ENCODE measurements at places on chromosomes 16 and 17.

- DNase-seq, result no peak
Measured at GRCh38 chr16:46427340-46428107, 193.7 kb downstream of the SHCBP1 start.

GRCh38 chr17:61201211-61201610 is 198.4 kb upstream of the TBX2 start:
- no peak for DNase-seq

DNA sequence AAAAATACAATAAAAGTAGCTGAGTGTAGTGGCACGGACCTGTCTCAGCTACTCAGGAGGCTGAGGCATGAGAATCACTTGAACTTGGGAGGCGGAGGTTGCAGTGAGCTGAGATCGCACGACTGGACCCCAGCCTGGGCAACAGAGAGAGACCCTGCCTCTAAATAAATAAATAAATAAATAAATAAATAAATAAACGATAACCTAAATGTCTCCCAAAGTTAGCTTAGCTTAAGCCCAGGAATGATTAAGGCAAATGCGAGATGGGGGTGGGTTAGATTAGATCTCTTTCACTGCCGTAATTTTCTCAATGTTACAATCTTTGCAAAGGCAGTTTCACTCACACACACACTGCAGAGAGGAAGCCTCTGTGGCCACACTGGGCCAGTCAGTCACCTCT is 46.7 kb downstream of the WSB1 start:
- no peak for DNase-seq

- no peak for DNase-seq
Measured at GRCh38 chr17:75181608-75182318, 996 bp downstream of the SUMO2 start.

DNA sequence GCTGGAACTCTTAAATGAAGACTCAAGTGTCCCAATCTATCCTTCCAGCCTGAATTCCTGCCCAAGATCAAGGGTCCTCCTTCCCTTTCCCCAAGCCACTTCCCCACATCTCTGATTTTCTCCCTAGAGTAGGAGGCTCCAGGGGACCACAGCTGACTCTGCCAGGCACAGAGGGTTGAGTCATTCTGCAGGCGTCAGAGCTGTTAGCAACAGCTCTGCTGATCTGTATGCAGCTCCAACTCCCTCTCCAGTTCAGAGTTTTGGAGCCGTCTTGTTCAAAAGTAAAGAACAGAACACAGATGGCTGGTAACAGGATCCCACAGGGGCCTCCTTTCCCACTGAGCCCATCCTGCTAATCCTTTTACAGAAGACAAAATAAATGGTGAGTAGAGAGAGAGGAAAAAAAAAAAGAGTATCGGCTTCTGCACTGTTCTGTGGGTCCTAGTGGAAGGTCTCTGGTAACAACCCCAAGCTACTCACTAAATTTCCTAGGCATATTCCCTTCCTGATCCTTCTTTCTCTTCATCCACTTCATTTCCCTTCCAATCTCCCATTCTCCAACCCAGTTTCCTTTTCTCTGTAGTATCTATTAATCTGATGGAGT is 13.4 kb upstream of the TAOK1 start:
- no peak for DNase-seq

DNA sequence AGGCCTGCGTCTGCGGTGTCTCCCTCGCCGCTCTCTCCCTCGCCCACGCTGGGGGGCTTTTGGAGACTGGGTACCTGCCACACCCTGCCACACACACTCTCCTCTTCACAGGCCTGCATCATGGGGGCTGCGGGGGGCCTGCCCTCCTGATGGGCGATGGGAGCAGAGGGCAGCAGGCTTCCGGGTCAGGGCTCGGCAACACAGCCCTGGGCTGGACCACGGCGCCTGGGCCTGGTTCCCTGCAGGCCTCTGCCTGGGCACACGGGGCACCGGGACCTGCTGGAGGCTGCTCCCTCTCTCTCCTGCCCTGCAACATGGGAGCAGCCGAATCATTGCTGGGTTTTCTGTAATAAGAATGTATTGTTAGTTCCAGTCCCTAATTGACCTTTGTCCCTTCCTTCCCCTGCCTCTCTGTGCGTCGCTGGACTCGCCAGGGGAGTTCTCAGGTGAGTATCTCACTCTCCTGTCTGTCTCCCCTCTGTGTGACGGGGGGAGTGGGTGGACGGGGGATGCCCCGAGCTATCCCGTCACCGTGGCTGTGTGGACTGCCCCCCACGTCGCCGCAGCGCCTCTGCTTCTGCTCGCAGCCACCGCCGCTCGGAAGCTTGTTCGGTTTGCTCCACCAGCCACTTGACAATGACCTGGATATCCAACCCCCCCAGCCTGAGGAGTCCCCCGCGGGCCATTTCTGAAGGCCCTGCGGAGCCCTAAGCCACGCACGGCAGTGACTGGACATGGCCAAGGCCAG is 13.5 kb downstream of the NME3 start:
- no peak for DNase-seq

GRCh38 chr17:73757420-73757819 is 113.2 kb upstream of the SDK2 start:
- DNase-seq, result no peak

DNA sequence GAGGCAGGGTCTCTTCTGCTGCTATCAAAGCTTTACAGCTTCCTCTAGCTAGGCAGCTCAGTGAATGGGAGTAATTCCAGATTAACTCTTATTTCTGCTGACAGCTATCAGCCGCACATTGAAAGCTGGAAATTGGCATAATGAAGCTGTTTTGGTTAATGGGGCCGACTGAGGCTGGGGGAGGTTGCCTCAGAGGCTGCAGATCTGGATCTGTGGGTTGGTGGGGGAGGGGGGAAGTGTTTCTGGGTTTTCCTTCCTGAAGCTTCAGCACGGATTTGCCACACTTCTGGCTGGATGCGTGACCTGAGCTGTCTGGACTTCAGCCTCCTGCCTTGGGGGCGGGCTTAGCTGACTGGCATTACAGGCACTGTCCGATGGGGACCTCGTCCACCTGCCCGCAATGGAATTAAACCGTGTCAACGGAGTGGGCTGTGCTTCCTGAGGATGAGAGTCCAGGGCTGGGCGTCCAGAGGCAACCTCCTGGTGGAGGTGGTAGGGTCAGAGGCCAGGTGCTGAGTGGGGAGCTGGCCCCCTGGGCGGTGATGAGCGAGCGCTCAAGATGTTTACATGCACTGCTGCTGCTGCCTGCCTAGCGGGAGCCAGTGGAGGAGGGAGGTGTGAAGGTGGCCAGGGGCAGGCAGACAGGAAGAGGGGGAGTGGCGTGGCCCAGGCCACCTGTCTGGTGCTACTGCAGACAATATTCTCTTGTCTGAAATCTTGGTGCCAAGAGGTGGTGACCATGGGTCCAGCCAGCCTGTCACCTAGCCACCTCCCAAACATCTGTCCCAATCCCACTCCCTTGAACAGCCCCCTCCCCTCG is 6.7 kb upstream of the ABCC3 start:
- no peak for DNase-seq

GRCh38 chr17:63692195-63692816 is 7.6 kb downstream of the LIMD2 start:
- no peak for DNase-seq

GRCh38 chr17:9346296-9346926 is 229.2 kb downstream of the STX8 start:
- DNase-seq, result no peak

DNA sequence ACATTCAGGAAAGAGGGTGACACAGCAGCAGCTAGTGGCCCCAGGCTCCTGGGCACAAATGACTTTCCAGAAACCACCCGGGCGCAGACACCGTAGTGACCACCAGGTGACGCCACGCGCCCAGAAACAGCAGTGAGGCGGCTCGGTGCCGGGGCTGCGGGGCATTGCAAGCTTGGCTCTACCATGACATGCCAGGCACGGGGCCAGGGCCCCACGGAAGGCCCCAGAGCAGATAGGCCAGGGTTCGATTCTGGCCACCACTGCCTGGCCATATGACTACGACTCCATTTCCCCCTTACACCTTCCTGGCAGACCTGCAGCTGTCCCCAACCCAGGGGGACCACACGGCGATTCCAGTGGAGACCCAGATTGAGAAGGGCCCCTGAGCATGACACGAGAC is 6.7 kb downstream of the RHBDF1 start:
- peak; percentile 77 for DNase-seq

DNA sequence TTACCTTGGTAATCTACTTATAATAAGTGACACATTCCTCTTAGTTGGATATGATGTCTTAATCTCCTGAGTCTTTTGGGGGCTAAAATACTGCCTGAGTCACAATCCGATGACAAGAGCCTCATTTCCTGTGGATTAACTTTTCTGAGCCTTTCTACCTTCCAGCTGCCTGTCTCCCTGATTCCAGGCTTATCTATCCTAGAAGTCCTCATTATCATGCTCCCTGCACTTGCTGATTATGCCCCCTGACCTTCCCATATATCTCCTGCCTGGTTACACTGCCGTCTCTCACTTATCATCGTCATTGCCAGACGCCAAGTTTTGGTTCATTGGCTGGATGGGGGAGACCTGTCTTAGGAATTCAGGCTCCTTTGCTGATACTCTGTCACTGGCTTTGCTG is 727.4 kb upstream of the CA10 start:
- no peak for DNase-seq

DNA sequence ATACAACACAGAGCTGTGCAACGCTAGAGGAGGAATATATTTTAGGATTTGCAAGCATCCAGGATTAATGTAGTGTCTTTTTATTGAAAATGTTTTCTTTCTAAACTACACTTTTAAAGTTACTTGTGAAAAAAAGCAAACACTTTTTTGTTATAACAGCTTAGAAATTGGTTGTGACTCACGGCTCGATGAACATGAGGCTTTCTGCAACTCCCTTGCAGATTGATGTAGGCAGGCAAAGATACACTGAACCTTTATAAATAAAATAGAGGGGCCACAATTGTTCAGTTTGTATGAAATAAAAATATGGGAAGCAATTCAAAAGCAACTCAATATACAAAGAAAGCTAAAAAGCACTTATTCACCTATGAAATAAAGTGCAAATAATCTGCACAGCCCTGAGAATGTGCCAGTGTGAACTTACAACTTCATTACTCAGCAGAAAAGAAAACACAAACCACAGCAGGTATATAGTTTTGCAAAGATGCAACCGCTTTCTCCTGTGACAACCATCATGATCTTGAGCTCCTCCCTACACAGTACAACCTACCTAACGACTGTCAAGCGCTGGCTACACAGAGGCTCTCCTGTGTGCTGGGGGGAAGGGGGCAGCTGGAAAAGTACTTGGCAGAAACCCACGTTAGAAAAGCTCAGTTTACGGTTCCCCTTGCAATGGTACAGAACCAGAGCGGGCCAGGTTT is 948 bp downstream of the LUC7L start:
- no peak for DNase-seq
